ENCODE measurements at places on chromosomes 11 and 22.

DNA sequence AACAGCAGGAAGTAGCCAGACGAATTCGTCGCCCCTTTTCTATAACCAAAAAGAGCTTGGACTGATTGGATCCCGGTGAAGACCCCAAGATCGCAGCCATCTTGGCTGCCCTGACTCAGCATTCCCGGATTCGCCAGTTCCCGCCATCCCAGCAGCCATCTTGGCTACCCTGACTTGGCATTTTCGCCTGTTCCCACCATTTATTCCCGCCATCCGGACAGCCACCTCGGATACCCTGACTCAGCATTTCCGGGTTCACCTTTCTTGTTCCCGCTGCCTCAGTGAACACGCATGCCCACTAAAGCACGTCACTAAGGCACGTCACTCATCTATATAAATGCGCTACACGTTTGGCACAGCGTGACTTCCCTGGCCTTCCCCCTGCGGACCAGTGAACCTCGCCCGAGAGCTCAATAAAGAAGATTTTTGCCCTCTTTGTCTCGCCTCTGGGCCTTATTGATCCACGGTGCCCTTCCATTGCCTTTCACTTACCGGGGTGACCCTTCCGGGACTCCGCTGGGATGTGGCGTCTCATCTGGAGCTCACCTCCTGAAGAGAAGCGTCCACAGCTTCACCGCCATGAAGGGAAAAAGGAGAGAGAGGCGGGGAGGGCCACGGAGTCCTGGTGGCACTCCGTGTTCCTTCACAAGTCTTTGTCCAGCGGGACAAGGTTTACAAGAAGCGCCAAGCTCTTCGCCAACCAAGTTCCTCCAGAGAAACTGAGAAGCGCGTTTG, 4.0 kb upstream of the OR56A3 start:
- DNase-seq = no peak

GRCh38 chr11:45899448-45900174, 7.5 kb downstream of the FREY1 start:
- peak; percentile 78 for DNase-seq

GRCh38 chr22:30046716-30047363, 33.4 kb upstream of the HORMAD2 start:
- no peak for DNase-seq

- DNase-seq = peak; percentile 90
These were observed 472 bp downstream of the APOA5 start for GRCh38 chr11:116791002-116791812.

Measured in mesothelial cell of epicardium (in vitro differentiated cells).